ENCODE measurements at places on chromosomes 1 and 21. TPM values are rescaled to one million over a fixed set of nuclear protein-coding genes. Genes with fewer than 3 reads are reported as not detected.

DNA sequence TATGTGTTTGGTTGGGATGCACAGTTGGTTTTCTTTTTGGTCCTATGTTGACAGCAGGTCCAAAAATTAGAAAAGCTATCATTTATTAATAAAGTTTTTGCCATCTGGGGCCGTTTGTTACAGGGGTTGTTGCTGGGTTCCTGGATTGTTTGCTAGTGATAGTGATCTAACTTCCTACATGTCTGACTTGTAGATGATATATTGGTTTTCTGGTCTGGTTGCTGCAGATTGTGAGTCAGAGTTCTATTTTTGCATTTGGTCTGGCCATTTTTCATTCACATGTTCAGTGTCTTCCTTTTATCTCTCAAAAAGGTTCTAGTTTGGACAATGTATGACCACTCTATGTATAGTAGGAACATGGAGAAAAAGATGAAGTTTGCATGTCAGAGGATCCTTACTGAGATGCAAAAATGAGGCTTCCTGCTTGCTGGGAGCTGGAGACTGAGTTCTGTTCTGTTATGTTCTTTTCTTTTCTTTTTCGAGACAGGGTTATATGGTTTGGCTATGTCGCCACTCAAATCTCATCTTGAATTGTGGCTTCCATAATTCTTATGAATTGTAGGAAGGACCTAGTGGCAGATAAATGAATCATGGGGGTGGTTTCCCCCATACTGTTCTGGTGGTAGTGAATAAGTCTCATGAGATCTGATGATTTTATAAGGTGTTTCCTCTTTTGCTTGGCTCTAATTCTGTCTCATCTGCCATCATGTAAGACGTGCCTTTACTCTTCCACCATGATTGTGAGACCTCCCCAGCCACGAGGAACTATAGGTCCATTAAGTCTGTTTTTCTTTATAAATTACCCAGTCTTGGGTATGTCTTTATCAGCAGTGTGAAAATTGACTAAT is 4.2 kb upstream of the NVL start:
- no peak for DNase-seq

Gene IGFN1
- polyA plus RNA-seq = 0.13 TPM

DNA sequence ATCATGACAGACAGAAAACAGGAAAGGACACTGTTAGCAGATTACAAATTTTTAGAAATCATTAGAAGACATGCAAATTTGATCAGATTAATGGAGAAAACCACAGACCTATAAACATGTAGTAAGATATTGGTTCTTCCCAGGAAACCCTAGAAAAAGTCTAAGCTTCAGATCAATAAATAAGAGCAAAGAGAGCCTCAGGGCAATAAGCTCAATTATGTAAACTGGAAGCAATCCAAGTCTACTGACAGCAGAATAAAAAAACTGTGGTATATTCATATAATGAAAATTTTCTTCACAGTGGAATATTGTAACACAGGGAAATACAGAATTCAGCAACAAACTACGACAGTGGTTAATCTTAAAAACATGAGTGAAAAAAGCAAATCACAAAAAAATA is 36.3 kb downstream of the NRDC start:
- no peak for DNase-seq

DNA sequence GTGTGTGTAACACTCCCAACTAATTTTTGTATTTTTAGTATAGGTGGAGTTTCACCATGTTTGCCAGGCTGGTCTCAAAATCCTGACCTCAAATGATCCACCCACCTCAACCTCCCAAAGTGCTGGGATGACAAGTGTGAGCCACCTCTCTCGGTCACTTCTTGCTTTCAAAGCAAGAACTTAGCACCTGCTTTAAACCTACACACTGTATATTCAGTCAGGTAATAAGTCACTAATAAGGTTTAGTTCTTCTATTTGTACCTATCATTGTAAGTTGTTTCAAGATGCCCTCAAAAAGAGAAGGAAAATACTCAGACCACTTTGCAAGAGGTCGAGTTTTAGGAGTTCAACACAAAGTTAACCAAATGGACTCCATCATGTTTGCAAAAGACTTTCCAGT is 431.3 kb downstream of the MRPL39 start:
- DNase-seq = no peak

Gene ADAMTS4
- polyA plus RNA-seq = 1.1 TPM

DNA sequence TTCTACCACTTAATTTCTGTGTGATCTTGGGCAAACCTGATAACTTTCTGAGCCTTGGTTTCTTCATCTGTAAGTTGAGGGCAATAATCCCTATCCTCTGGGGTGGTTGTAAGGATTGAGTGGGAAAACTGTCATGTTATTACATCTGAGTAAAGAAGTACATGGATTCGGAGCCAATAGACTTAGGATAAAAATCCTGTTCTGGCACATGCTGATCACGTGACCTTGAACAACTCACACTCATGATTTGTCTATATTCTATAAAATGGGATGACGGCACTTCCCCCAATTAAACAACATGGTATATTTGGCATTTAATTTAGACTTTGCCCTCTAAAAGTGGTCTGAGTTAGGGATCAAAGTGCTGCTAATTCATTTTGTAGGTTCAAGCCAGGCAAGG is 315.5 kb downstream of the PLPP3 start:
- DNase-seq = no peak

Gene TTLL7
- polyA plus RNA-seq = 2.3 TPM

GRCh38 chr1:177811429-177811828 is 158.4 kb downstream of the SEC16B start:
- peak; percentile 64 for DNase-seq

Measured in right renal cortex interstitium (tissue), 3 donors.